ENCODE measurements at places on chromosomes 16 and 17.

DNA sequence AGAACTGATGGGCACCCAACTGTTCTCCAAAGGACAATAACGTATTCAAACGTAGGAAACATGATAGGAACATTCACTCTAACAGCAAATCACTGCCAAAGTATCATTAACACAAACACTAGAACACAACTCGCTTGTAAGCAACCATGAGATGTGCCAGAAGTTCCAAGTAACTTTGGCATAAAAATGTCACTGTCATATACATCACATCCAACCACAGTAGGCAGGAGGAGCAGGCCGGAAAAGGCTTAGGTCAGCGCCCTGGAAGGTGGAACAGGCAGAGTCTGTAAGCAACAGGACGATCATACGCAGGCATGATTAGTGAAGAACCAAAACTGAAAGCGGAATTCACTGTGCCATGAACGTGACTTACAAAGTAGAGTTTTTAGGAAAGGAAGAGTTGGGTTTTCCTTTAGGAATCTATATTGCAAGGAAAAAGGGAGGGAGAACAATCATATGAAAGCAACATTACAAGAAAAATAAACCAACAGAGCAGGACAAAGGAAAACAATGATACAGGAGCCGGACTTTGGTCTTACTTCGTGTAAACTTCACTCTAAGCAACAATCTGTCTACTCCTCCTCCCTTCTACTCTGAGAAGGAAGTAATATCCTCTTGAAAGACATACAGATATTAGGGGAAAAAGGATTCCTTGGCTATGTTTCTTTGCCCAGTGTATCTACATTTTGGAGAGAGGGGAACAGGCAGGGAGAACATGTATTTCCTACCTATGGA is 52.3 kb downstream of the YWHAE start:
- DNase-seq, result peak; percentile 24

DNA sequence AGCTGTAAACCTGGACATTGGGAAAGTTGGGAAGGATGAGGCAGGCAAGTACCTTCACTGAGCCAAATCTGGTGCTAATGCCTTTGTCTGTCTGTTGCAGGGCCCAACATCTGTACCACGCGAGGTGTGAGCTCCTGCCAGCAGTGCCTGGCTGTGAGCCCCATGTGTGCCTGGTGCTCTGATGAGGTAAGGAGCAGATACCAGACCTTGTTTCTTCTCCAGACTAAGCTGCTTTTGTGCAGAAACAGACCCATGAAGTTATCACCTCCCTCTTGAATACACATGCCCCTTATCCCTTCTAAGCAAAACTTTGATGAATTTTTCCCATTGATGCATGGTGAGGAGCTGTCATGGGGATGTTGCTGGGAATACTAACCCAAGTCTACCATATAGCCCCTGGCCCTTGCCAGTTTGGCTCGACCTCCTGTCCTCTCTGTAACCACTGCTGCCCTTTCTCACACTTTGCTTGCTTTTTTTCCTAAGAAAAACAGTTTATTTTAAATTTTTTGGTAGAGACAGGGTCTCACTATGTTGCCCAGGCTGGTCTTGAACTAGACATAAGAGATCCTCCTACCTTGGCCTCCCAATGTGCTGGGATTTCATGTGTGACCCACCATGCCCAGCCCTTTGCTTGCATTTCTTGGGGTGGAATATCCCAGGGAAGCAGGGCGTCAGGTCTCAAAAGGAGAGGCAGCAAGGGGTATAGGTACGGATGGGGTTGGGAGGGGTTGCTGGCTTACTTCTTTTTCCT is 20.9 kb downstream of the ITGB3 start:
- DNase-seq, result no peak

GRCh38 chr16:49534901-49535610 is 161.5 kb downstream of the C16orf78 start:
- no peak for DNase-seq

DNA sequence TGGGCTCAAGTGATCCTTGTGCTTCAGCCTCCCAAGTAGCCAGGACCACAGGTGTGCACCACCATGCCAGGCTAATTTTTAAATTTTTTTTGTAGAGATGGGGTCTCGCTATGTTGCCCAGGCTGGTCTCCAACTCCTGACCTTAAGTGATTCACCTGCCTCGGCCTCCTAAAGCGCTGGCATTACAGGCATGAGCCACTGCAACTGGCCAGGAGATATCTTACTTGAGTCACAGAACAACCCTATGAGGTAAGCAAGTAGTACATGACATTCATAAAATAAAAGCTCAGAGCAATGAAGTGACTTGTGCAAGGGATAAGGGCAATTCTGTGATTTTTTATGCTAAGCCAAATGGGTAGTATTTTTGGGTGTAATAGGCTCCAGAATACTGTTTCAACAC is 57.3 kb downstream of the CDC27 start:
- no peak for DNase-seq

DNA sequence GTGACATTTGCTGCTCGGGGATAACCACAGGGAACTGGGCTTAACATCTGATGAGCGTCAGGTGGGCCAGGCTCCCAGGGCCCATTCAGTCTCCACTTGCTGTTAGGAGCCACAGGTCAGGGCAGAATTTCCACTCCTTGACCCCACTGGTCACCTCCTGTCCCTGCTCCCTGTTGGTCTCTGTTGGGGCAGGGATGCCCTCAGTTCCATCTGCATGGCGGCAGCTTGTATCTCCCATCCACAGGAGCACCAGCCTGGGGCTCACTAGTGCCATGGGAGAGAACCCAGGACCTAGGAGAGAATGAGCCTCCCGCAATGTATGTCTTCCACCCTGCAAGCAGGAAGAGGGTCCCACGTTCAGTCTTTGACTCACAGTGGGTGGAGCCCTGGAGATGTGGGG is 212.1 kb downstream of the CCDC182 start:
- DNase-seq, result no peak
